ENCODE measurements at places on chromosomes 12 and 14.
A peak's percentile ranks its signal among the peaks of the same experiment; 100 is the strongest.

DNA sequence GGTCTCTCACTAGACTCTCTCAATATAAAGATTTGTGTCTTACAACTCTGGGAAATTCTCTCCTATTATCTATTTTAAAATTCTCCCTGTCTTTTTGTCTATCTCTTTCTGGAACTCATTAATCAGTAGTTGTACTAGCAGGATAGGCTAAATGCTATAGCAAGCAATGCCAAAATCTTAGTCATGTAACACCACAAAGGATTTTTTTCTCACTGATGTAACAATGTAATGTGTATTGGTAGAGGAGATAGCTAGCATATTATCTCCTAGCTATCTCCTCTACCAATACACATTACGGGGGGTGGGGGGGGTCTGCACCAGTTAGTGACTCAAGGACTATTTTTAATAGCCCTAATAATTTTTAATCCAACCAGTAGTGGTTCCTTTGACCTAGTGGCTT is 225.4 kb downstream of the KLHL28 start:
- no peak for DNase-seq

DNA sequence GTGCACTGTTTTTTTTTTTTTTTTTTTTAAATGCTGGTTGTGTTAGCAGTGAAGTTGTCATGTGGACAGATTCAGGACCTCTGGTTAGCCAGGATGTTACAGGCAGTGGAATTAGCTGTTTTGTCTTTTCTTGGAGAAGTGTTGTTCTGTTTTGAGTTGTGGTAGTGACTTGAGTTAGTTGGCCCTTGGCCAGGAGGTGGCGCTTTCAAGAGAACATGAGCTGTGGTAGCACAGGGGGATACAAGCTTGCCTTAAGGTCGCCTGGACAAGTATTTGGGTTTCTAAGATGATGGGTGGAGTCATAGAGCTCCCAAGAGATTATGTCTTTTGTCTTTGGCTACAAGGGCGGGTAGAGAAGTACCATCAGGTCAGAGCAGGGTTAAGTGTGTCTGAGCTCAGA is 33.3 kb upstream of the CCDC198 start:
- no peak for DNase-seq

DNA sequence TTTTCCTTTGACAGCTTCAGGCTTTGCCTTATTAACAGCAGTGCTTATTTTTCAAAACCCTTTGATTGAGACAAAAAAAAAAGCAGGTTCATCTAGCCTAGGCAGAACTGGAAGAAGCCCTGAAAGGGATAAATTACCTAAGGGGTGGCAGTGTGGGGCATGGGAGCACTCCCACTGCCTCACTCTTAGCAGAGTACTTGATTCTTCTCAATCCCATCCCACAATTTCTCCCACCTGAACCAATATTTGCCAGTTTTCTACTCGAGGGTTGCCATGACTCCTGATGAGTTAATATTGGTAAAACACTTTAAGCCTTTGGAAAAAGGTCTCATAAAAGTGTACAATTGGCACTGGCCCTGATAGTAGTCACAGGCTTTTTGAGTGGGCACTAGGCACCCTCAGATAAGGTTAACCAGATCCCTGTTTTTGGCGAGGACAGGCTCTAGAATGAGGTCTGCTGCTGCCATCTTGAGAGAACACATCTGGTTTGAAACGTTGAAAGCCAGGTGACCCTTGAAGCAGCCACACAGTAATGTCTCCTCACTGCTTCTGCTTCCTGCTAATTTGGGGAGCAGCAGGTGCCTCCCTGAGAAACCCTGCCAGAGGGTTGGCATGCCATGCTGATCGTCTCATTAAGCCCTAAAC is 320.0 kb downstream of the RAD51B start:
- no peak for DNase-seq

DNA sequence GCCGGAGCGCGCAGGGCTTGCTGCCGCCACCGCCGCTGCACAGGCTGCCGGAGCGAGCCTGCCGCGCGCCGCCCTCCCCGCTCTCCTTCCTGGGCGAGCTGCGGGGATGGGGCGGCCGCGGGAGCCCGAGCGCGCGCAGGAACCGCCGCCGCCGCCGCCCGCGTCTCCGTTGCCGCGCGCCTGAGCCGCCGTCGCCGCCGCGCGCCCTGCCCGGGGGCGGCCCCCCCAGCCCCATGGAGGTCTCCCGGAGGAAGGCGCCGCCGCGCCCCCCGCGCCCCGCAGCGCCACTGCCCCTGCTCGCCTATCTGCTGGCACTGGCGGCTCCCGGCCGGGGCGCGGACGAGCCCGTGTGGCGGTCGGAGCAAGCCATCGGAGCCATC is 352 bp downstream of the PLXNC1 start:
- no peak for DNase-seq

DNA sequence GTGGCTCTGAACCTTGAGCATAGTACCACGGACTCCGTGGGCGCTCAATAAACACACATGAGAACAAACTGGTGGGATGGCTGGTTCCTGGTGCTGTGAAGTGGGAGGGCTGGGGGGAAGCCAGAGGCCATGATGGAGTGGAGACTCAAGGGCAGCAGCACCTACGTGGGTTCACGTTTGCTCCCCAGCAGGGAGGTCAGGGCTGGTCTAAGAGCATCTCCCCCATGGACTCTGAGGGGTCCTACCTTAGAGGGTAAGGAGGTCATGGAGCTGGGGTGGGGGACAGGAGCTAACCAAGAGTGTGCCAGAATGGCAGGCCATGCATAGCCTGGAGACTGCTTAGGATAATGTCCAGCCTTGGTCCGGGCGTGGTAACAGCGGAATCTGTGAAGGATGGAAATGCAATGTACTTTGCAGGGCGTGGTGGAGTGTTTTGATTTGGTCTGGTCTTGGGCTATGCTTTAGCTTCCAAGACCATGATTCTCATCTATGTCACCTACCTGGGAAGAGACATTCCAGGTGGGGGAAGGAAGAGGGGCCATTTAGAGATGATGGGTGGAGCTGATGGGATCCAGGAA is 103.0 kb downstream of the PRMT8 start:
- DNase-seq, result no peak

DNA sequence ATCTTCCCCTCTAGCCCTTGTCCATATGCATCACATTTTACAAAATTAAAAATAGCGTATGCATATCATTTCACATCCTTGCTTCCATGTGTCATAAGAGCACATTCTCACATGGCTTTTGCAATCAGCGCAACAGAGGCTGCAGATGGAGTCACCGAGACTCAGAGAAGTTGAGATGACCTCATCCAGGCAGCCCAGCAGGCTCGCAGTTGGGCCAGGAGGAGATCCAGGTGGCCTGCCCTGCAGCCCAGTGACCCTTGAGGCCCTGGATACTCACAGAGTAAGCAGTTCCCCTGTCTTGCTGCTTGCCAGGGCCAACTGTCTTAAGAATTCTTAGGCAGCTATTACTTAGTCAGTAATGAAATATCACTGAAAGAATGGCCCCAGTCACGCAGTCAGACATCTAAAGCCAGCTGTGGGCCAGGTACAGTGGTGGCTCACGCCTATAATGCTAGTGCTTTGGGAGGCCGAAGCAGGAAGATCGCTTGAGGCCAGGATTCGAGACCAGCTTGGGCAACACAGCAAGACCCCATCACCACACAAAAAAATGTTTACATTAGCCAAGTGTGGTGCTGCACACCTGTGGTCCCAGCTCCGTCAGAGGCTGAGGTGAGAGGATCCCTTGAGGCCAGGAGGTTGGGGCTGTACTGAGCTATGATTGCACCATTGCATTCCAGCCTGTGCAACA is 9.1 kb downstream of the CAMKK2 start:
- DNase-seq, result peak; percentile 30

- no peak for DNase-seq
Observed at GRCh38 chr14:91387951-91388381, 29.7 kb downstream of the CCDC88C start.

- no peak for DNase-seq
Observed at GRCh38 chr14:24670594-24670993, 36.6 kb upstream of the GZMB start.

- no peak for DNase-seq
Observed at GRCh38 chr12:103676893-103677292, 89.8 kb downstream of the STAB2 start.

DNA sequence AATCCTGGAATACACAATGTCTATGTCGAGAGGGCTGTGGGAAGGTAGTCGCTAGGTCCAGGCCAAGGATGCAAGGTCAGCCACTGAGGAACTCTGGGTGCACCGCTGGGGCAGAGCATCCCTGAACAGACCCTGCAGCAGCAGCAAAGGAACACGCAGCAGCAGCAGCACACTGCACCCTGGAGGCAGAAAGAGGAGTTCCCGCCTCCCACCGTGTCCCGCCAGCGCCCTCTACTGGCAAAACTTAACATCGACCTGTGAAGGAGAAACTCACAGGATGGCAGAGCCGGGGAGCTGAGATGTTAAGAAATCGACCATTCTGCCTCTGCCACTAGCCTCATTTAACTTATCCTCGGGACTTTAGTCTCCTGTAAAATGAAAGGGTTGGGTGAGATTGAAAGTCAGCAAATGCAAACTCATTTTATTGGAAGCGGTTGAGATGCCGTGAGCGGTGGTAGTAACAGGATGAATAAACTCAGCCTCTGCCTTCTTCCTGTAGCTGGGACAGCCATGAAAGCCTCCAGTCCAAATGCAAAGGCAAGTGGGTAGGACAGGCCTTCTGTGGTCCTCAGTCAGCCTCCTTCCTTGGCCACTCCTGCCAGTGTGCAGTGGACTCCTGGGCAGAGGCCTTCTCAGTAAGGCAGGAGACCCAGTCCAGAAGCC is 45.6 kb downstream of the STAB2 start:
- DNase-seq, result no peak

GRCh38 chr12:119296535-119296934 is 38.0 kb upstream of the CCDC60 start:
- no peak for DNase-seq

GRCh38 chr14:105919458-105920150 is 393.2 kb downstream of the TMEM121 start:
- DNase-seq, result no peak

- no peak for DNase-seq
Observed at GRCh38 chr12:47238669-47239114, 158.9 kb upstream of the AMIGO2 start.

GRCh38 chr14:35051796-35052195 is 5.7 kb downstream of the FAM177A1 start:
- no peak for DNase-seq

DNA sequence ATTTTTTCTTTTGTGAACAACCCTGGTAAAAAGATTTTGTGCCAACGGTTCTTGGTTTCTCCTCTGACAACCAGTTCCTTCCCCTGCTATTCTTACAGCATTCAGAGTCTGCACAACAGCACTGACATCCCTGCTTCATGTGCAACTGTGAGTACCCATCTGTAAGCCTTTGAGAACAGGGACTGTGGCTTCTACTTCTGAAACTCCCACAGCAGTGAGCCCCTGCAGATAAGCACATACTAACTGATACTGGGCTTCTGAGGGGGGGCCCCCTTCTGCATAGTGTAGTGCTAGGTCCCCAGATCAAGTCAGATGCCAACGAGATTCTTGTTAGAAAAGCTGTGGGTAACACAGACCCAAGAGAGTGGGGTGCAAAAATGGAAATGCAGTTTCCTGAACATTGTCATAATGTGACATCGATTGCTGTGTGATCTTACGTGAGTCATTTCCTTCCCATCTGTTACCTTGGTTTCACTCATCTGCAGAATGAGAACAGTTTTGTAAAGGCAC is 11.1 kb upstream of the NINJ2 start:
- no peak for DNase-seq

- no peak for DNase-seq
Observed at GRCh38 chr14:65096323-65097089, 5.8 kb downstream of the MAX start.

DNA sequence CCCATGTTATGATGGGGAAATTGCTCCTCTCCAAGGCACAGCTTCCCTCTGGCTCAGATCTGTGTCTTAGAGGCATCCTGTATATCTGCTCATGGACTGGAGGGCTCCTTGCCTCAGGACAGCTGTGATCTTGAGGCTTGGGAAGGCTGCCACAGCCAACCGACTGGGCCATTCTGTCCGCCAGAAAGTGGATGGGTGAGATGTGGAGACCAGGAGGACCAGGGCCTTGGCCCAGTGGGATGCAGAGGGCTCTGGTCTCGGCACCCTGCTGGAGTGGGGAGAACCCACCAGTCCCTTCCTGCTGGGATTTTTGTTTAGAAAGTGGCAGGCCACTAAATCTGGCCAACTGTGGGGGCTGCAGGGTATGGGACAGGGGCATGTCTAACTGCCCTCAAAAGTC is 148.6 kb downstream of the CALM1 start:
- no peak for DNase-seq

- no peak for DNase-seq
Observed at GRCh38 chr12:59080101-59080500, 159.8 kb upstream of the LRIG3 start.

DNA sequence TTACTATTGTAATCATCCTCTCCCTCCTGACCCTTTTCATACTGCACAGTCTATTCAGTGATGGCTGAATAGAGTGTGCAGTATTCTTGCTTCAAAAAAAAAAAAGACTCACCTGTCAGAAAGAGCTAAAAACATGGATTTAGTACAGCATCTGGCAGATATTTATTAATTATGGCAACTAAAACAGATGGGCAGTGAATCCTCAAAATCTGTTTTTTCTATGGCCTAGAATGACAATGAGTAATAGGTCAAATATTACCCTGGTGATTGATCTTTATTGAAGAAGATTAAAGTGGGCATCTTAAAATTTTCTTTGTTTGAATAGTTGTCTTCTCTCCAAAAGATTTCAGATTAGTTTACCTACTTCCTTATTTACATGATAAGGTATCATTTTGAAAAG is 543.6 kb downstream of the FOXG1 start:
- DNase-seq, result no peak

GRCh38 chr12:116719731-116720528 is 17.9 kb downstream of the SPRING1 start:
- DNase-seq, result peak; percentile 33

DNA sequence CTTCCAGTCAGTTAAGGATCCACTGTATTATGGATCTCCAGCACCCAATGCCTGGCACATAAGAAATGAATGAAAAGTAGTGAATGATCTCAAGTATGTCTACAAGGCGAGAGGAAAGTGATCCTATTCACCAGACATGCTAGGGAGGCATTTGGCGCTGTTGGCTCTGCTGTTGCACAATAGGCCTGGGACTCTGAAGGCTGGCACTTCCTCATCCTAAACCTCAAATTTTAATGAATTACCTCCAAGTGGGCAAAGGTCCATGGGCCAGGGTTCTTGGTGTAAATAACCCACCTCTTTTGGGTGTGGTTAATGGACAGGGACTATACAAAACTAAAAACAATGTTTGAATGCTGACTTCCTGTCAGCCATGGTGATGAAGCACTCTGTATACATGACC is 173.4 kb upstream of the PZP start:
- DNase-seq, result no peak

DNA sequence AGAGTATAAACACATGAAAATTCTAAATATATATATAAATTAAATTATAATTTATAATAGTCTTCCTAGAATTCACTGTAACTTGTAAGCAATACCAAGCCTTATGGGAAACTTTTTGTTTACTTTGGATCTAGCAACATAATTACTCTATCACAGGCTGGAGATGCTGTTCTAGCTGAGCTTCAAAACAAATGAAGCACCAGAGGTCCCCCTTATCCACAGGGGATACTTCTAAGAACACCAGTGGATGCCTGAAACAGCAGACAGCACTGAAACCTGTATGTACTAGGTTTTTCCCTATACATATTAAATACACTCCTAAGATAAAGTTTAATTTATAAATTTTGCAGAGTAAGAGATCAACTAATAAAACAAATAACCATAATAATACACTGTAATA is 96.6 kb downstream of the CDK17 start:
- no peak for DNase-seq

- DNase-seq, result no peak
Observed at GRCh38 chr12:67523538-67523937, 125.0 kb upstream of the DYRK2 start.

GRCh38 chr12:40171066-40171465 is 53.7 kb upstream of the LRRK2 start:
- DNase-seq, result no peak

GRCh38 chr12:19440916-19441315 is 1.6 kb downstream of the AEBP2 start:
- no peak for DNase-seq
